ENCODE measurements at places on chromosomes 5 and 9.

- DNase-seq = no peak
Measured at GRCh38 chr5:172280929-172281328, 2.6 kb downstream of the UBTD2 start.

- DNase-seq = no peak
Measured at GRCh38 chr9:20805766-20806165, 121.7 kb downstream of the FOCAD start.

DNA sequence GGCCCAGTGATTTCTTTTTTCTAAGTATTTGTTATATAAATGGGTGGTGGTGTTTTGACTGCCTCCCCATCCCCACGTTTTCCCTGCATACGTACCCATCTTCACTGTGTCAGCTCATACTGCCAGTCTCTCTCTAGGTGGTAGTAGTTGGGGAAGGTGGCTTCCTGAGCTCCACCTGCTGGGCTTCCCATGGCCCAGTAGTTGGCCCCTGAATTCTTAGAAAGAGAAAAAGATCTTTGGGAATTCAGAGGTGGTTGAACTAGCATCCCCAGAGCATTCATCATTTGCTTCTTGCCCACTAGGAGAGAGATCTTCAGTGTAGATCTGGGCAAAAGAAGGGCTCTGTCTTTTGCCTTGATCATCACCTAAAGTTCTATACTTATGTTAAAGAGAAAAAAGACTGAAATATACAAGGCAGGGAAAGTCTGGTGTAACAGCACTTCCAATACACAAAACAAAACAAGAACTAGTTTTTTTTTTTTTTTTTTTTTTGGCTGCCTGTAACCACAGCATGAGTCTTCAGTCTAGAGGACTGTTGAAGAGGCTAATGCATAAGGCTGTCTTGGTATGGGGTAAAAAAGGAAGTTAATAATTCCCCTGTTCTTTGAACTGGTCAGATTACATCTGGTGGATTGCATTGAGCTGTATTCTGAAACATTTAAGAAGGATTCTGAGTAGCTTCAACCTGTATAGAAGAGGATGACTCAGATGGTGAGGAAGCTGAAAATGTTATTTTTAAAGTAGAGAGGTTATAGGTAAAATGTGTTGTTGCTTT lies 128.7 kb downstream of the ATG10 start:
- no peak for DNase-seq

- no peak for DNase-seq
Measured at GRCh38 chr9:130627051-130627450, 37.3 kb upstream of the PRDM12 start.

- DNase-seq = no peak
Measured at GRCh38 chr5:122507581-122507980, 195.5 kb downstream of the SNCAIP start.

- no peak for DNase-seq
Measured at GRCh38 chr5:171975262-171975876, 31.1 kb downstream of the FBXW11 start.

- no peak for DNase-seq
Measured at GRCh38 chr9:133306242-133307204, 29.5 kb downstream of the SURF6 start.

DNA sequence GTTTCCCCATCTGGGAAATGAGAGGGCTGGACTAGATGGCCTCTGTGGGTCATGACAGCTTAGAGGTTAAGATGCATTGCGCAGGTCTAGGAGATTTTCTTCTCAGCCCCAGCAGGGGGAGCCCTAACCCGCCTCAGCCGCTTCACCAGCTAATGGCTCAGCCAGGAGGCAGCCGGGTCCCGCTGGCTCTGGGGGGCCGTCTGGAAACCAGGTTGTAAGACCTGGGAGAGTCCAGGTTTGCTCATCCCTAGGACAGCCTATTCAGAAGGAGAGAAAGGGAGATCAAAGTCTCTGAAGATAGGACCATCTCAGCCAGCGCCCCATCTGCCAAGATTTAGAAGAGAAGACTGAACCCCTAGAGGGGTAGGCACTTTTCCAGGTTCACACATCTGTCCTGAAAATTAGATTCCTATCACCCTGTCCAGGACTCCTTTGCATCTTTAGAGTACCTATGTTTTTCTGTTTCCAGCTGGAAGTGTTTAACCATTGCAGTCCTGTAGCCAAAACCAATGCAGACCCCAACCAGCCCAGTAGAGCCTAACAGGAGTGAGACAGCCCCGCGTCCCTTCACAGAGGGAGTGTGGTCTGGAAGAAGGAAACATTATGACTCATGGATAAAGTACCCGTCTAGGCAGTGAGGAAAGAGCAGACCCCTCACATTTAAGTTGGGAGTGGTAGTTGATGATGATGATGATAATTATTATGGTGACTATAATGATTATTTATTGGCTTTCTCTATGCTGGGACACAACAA lies 27.5 kb downstream of the SPARC start:
- peak; percentile 76 for DNase-seq

DNA sequence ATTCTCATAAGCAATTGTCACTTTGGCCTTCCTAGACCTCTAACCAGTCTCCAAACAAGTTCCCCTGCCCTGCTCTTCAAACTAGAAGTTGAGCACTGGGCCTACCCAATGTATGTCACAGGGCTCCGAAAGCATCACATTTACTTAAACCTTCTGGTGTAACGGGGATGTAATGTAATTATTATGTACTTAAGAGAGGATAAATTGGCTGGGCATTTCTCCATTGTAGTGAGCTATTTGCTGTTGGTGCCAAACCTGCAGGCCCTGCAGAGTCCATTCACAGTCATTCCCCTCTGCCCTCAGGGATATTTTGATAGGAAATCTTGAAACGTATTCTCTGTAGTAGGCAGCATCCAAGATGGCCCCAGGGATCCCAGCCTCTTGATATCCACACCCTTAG lies 64.2 kb upstream of the GNE start:
- DNase-seq = no peak

- peak; percentile 37 for DNase-seq
Measured at GRCh38 chr5:138339464-138339863, 1.4 kb downstream of the FAM53C start.

DNA sequence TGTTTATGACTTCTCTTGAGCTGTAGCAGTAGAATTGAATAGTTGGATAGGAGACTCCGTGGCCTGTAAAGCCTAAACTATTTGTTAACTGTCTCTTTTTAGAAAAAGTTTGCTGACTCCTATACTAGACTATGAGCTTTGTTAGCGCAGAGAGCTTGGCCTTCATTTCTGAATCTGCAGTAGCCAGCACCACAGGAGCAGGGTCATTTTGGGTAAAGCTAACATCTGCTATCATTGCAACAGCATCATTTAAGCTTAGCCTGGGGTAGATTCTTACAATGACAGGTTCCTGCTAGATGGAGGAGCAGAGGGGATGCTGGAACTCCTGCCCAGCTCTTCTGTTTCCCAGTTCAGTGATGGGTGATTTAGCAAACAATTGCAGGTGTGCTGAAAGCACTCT lies 133.7 kb upstream of the ASTN2 start:
- no peak for DNase-seq

- no peak for DNase-seq
Measured at GRCh38 chr9:116629634-116630033, 57.5 kb upstream of the TRIM32 start.

DNA sequence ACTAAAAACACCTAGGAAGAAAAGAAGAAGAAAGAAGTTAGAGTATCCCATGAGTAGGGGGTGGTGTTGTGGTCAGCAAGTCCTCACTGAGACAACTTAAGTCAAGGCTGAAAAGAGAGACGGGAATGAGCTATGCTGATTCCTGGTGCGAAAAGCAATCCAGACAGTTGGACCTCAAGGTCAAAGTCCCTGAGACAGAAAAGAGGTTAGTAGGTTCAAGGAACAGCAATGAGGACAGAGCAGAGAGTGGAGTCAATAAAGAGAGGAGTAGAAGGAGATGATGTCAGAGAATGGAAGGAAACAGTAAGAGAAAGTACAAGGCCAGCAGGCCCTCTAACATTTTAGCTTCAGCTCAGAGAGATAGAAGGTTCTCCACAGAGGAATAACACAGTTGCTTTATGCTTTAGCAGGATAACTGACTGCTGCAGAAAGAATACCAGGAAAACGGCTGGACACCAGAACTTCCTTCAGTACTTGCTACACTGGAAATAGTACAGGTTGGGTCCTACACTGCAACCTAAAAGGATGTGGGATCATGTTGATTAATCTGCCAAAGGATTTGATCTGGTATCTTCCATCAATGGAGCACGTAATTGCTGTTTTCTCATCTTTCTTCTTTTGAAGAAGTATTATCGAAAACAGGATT lies 43.6 kb downstream of the GNAQ start:
- no peak for DNase-seq

DNA sequence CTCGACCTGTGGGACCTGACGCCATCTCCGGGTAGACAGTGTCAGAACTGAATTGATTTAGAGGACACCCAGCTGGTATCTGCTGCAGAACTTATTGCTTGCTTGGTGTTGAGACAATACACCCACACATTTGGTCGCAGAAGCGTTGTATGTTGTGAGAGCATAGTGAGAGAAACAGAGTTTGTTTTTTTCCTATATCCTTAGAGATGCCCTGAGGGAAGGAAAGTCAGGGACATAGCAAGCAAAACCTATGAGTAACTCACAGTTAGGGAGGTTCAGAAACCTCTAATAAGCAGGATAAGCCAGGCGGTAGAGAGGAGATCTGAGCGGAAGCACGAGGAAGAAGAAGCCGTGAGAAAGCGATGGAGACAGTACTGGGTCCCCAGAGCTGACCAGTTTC lies 59.8 kb downstream of the PTCD2 start:
- DNase-seq = no peak

DNA sequence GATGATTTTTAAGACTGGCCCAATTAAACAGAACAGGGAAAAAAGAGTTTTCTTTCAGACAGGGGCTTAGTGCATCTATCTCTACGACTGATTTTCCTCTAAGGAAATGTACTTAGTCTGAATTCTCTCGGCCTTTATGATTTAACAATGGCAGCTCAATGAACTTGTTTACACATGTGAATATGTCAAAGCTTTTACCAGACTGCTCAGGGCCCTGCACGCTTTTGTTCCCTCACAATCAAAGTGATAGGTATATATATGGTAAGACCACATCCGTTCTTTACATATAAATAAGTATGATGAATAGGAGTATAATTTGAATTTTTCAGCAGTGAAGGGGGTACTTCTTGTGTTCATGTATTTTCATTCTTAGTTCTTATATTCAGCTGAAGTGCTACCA lies 27.6 kb downstream of the LEAP2 start:
- DNase-seq = no peak

DNA sequence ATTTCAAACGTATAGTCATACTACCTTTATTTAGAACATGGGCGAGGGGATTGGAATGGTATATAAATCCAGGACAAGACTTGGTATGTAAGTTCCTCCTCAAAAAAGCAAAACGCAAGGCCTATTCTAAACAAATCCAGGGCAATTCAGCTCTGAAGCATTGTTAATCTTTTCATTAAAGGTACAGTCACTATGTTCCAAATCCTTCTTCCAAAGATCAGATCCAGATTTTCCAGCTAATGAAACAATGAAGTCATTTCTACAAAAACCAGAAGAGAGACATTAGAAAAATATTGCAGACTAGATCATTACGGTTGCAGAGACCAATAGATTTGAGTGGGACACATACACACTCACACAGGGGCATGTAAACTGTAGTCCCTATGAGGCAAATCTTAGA lies 116.1 kb upstream of the BNC2 start:
- DNase-seq = no peak

GRCh38 chr9:129964901-129965734 lies 77.9 kb downstream of the FNBP1 start:
- DNase-seq = no peak

- DNase-seq = no peak
Measured at GRCh38 chr5:144503123-144503522, 332.4 kb downstream of the KCTD16 start.

- DNase-seq = peak; percentile 90
Measured at GRCh38 chr9:128127990-128128835, 684 bp upstream of the PTGES2 start.

DNA sequence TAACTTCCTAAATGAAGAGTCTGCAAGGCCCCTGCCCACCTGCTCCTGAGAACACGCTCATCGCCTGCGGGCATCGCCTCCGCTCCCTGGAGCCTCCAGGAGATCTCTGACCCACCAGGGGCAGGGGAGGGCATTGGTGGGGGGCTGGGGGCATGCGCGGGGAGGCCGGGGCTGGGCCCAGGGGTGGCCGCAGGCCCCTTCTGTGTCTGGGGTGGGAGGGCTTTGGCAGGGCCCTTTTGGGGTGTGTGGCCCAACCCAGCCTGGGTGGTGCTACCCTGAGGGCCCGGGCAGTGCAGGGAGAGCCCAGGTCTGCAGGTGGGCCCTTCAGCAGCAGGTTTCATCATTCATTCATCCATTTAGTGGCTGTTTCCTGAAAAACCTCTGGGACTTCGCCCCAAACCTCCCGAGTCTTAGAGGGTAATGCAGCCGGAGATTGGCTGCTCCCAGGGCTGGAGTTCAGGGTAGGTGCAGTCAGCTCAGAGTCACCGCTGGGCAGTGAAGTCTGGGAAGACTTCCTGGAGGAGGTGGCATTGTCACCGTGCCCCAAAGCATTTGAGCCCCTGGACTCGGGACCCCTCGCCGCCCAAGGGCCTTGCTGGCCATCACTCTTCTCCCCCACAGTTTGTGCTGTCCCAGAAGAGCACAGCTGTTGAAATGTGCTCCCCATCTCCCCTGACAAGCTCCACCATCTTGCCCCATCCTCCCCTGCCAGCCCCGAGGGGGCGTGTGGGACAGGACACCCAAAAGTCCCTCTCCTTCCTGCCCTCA lies 255.1 kb downstream of the PARP8 start:
- DNase-seq = no peak

GRCh38 chr5:7754997-7755596 lies 95.8 kb downstream of the CFAP90 start:
- DNase-seq = no peak

DNA sequence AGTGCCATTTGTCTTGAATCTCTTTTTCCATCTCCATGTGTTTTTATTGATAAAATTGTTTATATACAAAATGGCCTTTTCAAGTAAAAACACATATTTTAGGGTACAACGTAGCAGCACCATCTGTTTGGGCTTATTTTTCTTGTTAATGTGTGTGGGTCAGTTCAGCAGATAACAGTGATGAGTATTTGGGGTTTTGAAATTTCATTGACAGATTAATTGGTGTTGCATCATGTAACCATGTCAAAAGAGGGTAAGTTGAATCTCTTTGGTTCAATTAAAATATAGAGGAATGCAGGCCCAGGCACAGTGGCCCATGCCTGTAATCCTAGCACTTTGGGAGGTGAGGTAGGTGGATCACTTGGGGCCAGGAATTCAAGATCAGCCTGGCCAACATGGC lies 20.0 kb upstream of the PURA start:
- no peak for DNase-seq

DNA sequence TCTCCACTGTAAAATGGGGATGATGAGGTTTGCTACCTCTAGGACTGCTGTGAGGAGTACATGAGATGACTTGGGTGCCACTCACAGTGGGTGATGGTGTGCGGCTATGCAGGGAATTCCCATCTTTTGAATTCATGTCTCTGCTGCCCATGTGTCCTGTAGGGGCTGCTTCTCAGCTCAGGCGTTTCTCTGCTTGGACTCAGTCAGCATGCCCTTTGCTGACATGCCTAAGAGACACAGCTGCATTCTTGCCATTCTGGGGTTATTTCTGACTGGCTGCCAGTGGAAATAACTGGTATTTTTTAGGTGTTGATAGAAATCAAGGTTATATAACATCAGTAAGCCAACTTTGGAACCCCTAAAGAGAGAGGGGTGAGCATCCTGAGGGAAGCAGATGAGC lies 24.3 kb upstream of the XPA start:
- DNase-seq = no peak
